ENCODE measurements at places on chromosomes 4 and X.

- peak; percentile 9 for DNase-seq
Measured at GRCh38 chr4:76897536-76898384, at the start of gene SOWAHB. TSS of gene SOWAHB (minus strand) at chr4:76898144. CDS start at chr4:76897849, 295 bp downstream.

- no peak for DNase-seq
Measured at GRCh38 chr4:177242651-177243286, 66.9 kb upstream of the NEIL3 start.

DNA sequence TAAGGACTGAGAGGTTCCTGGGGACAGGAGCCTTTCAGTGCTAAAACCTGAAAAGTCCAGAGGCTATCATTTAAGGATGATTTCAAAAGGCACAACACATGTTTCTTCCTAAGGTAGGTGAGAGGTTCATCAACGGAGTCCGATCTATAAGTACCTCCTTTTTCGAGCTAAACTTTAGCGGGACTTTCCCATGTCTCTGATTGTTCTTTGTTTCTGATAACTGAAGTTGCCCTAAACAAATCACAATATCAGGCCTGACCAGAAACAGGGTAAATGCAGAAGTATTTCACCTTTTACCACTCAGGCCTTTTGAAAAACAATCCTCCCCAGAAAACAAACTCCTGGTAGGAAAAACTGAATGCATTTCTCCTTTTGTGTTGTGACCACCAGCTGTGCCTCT lies 17.6 kb downstream of the PIR start:
- DNase-seq = no peak

- DNase-seq = no peak
Measured at GRCh38 chr4:110085131-110085530, 113.3 kb downstream of the ELOVL6 start.

DNA sequence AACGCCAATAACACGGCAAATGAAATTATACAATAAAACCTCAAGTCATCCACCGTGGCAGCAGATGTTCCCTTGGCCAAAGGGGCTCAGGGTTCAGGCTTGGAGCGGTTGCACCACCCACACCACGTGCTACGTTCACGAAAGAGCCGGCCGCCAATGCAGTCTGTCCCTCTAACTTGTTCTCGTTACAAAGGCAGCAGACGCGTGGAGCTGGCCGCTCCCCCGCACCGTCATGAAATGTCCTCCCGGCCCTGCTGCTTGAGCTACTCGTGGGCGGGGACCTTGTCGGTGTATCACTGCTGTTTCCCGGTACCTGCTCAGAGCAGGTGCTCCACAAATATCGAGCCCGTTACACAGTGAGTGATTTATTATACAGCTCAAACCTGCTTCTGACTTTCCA lies 36.4 kb upstream of the MAN2B2 start:
- DNase-seq = no peak

GRCh38 chr4:161856711-161857326 lies 307.0 kb downstream of the FSTL5 start:
- DNase-seq = no peak

DNA sequence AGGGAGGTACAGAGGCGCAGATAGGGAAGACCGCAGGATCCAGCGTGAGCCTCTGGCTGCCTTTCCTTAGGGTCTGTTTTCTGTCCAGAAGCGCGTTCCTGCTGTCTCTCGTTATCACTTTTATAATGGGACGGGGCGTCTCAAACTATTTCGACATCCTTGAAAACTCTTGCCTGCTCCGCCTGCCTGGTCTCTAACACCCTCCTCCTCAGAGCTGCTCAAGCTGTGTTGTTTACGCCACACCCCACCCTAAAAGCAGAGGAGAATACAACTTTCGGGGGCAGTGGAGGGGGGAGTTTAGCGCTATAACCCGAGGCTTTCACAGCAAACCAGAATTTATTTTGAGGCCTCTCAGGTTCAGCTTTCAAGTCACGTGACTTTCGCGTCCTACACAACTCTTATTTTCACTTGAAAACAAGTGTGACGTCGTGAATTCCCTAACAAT lies 646 bp upstream of the FAM3A start:
- DNase-seq = peak; percentile 20

GRCh38 chrX:129593137-129593536 lies 53.1 kb downstream of the OCRL start:
- no peak for DNase-seq
